Adipose tissue (tissue), 3 donors: ENCODE measurements at places on chromosomes 4 and X. TPM values are rescaled to one million over a fixed set of nuclear protein-coding genes. Genes with fewer than 3 reads are reported as not detected.

The PABPC5 gene
- 0.88 TPM for polyA plus RNA-seq

The MAGEC2 gene
- not detected for polyA plus RNA-seq

The SSX1 gene
- polyA plus RNA-seq, result not detected

The MAGEC1 gene
- polyA plus RNA-seq, result not detected

The TMEM131L gene
- polyA plus RNA-seq, result 5.8 TPM

The IKBKG gene
- polyA plus RNA-seq, result 20.2 TPM

The CENPVL2 gene
- polyA plus RNA-seq, result not detected

The CDKL2 gene
- 0.04 TPM for polyA plus RNA-seq

The CT45A3 gene
- not detected for polyA plus RNA-seq

The PAK3 gene
- polyA plus RNA-seq, result 1.0 TPM

The UGT2B7 gene
- polyA plus RNA-seq, result not detected

The RP2 gene
- polyA plus RNA-seq, result 8.8 TPM

The GPR173 gene
- polyA plus RNA-seq, result 0.42 TPM

The CT55 gene
- polyA plus RNA-seq, result not detected

The CNKSR2 gene
- polyA plus RNA-seq, result 0.47 TPM

The NR3C2 gene
- polyA plus RNA-seq, result 2.7 TPM

The SNCA gene
- 0.95 TPM for polyA plus RNA-seq

The HAND2 gene
- 3.8 TPM for polyA plus RNA-seq

The HMGN5 gene
- 27.0 TPM for polyA plus RNA-seq

The CXorf65 gene
- polyA plus RNA-seq, result 0.19 TPM

The AFM gene
- not detected for polyA plus RNA-seq

The HSFX4 gene
- polyA plus RNA-seq, result not detected

The SMR3B gene
- polyA plus RNA-seq, result not detected

The VCX3B gene
- not detected for polyA plus RNA-seq

The SOX3 gene
- polyA plus RNA-seq, result not detected

The LAP3 gene
- 101 TPM for polyA plus RNA-seq

The KIAA1210 gene
- polyA plus RNA-seq, result not detected

The TMSB15C gene
- 0.15 TPM for polyA plus RNA-seq

The BEND2 gene
- not detected for polyA plus RNA-seq

The SRPK3 gene
- 0.30 TPM for polyA plus RNA-seq

The VCX3A gene
- polyA plus RNA-seq, result not detected

The TSPAN7 gene
- polyA plus RNA-seq, result 29.6 TPM

The TMEM154 gene
- 0.98 TPM for polyA plus RNA-seq

The FRAS1 gene
- 2.3 TPM for polyA plus RNA-seq

The FREM3 gene
- 0.01 TPM for polyA plus RNA-seq
